GM12865 (cell line): ENCODE measurements at places on chromosomes 13 and 19.

DNA sequence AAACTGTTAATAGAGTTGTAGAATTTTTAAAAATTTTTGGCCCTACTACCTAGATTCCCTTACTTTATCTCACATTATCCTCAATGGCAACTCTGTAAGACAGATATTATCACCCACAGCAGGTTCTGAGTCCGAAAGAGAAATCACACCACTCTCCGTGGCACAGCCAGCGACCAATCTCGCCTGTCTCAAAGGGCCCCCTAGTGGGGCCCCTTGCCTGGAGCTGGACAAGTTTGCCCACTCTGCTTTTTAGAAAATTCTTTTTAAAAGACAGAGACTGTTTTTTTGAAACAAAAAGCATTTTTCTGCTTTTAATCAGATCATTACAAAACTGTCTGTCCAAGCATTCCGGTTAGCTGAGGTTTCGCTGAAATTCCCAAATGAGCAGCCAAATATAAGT is 21.7 kb downstream of the PHF11 start:
- DNase-seq: peak; percentile 10

GRCh38 chr13:28501547-28501946 is 6.6 kb upstream of the FLT1 start:
- no peak for DNase-seq

- DNase-seq: no peak
Observed at GRCh38 chr13:49315036-49315565, 67.4 kb downstream of the CDADC1 start.

GRCh38 chr19:46630586-46631205 is 5.3 kb downstream of the GNG8 start:
- no peak for DNase-seq

DNA sequence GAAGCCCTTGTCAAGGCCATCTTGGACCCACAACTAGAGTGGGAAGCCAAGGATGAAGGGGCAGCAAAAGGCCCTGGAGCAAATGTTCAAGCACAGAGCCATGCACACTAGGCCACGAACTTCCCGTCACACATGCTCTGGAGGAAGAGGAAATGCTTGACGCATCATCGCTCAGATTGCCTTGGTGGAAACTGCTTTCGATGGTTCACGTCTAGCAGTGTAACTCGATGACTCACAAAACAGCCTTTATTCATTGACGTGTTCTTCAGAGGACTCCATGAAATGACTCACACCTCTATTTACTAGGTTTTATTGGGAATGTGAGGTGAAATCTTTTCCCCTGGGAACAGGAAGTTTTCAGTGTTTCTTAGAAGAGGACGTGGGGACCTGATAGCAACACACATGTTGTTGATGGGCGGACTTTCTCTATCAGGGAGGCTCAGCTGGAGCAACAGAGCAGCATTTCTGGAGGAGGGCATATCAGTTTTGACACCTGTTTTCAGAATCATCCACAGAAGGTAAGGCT is 79.8 kb upstream of the FLT1 start:
- DNase-seq: peak; percentile 61
